ENCODE measurements at places on chromosomes 7 and 10.

DNA sequence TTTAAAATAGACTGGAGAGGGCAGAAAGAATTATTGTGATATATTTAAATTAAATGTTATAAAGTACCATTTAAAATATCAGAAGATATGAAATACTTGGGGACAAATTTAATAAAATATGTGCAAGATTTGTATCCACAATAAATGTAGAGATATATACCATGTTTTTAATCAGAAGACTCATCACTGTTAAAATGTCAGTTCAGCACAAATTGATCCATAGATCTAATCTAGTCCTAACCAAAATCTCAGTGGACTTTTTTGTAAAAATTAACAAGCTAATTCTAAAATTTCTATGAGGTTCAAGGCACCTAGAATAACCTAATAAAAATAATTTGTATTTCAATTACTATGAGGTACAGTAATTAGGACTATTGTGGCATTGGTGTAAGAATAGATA is 96.4 kb downstream of the CTNNA3 start:
- no peak for DNase-seq

DNA sequence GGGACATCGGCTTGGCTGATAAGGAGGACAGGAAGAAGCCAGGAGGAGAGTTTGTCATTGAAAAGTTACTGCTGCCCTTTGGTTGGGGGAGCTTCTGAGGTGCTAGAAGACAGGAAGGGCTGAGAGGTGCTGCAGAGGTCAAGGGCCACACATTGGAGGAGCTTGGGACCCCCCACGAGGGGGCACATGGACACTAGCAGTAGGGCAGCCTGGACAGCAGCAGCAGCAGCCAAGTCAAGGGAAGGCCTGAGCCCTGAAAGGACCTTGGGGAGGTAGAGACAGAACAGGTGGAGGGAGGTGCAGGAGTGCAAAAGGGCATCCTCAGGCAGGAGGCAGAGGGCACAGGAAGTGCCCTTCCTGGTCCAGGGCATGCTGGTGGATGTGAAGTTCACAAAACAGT is 439.7 kb upstream of the IGFBP3 start:
- no peak for DNase-seq

- DNase-seq: no peak
Measured at GRCh38 chr7:120617275-120617674, 240.7 kb downstream of the TSPAN12 start.

GRCh38 chr7:134368851-134369544 is 52.3 kb upstream of the SLC35B4 start:
- no peak for DNase-seq

GRCh38 chr7:159192013-159192412 is 47.3 kb upstream of the VIPR2 start:
- no peak for DNase-seq

- no peak for DNase-seq
Measured at GRCh38 chr10:83432261-83433045, 706.9 kb upstream of the GHITM start.

All from stimulated activated CD8-positive, alpha-beta memory T cell treated with anti-CD3 and anti-CD28 coated beads, Interleukin-4, amount 100 ng/mL, for 24 hours (primary cell).